ENCODE measurements at places on chromosomes 6 and 20. TPM values are rescaled to one million over a fixed set of nuclear protein-coding genes. Genes with fewer than 3 reads are reported as not detected.

DNA sequence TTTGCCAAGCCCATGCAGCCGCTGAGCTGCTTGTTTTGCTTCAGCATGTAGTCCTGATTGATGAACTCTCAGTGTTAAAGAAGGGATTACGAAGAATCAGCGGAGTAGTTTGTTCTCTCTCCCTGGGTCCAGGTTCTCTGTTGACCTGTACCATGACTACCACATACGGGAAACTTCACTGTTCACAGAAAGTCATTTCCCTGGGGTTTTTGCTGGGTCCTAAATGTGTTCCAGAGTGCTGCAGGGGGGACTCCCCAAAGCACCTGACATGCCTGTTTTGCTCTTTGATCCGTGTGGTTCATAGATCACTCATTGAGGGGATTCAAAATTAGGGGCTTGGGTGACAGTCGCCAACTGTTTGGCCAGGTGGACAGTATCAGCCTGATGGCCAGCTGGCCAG, 5.5 kb downstream of the LSM14B start:
- DNase-seq, result no peak

GRCh38 chr6:10424040-10424439, 9.2 kb upstream of the TFAP2A start:
- no peak for DNase-seq

DNA sequence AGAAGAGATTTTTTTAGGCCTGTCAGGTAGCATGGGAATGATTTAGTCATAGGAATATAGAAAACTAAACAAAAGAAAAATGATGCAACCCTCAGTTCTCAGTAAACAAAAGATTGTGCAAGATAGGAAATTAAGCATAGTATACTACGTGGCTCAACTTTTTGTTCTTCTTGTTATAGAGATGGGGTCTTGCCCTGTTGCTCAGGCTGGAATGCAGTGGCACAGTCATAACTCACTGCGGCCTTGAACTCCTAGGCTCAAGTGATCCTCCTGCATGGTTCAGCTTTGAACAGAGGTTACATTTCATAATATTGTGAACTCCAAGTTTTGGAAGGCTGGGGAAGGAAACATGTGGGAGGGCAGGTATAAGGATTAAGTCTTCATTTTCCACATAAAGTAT, 28.5 kb downstream of the SLX4IP start:
- no peak for DNase-seq

GRCh38 chr6:141403827-141404226, 728.9 kb upstream of the GJE1 start:
- DNase-seq, result no peak

DNA sequence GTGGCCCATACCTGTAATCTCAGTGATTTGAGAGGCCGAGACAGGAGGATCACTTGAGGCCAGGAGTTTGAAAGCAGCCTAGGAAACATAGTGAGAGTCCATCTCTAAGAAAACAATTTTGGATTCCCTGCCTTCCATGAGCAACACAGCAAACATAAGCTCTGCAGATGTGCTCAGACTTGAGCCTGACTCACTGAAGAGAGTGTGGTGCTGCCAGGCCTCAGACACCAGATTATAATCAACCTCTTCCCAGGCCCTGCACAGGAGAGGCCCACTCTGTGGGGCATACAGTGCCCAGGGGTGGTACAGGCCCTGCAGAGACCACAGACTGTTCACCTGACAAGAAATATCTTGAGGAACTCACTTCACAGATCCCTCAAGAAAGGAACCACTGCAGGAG, 19.9 kb downstream of the HLA-DPB1 start:
- no peak for DNase-seq

DNA sequence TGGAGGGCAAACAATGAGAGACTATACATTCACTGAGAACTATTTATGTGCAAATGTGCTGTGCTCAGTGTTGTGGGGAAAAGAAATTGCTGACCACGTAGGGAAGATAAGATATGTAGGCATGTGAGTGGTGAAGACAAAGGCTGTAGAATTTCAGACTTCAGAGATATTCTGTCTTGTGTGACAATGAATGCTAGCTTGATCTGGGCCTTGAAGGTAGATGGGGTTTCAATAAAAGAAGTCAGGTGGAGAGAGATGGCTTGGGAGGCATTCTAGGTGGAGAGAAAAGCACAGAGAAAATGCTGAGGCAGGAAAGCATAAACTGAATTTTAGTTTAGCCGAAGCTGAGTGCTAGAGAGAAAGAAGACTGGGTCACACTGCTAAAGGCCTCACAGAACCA, 56.8 kb upstream of the EEF1A1 start:
- DNase-seq, result no peak

GRCh38 chr6:168152306-168152963, 73.4 kb upstream of the FRMD1 start:
- DNase-seq, result no peak

- no peak for DNase-seq
Measured at GRCh38 chr6:56875961-56876360, 78.9 kb upstream of the BEND6 start.

DNA sequence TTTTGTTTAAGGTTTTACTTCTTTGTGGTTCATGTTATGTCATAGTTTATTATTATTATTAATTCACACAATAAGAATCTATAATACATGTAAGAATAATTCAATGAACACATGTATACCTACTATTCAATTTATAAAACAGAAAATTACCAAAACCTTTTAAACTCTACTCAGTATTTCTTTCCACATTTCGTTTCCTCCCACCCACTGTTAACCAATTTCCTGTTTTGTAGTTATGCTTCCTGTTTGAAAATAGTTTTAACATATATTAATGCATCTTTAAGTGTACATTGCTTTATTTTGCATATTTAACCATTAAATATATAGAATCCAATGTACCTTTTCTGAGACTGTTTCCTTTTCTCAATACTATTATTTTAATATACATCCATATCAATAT, 397.9 kb upstream of the SPTLC3 start:
- DNase-seq, result no peak

DNA sequence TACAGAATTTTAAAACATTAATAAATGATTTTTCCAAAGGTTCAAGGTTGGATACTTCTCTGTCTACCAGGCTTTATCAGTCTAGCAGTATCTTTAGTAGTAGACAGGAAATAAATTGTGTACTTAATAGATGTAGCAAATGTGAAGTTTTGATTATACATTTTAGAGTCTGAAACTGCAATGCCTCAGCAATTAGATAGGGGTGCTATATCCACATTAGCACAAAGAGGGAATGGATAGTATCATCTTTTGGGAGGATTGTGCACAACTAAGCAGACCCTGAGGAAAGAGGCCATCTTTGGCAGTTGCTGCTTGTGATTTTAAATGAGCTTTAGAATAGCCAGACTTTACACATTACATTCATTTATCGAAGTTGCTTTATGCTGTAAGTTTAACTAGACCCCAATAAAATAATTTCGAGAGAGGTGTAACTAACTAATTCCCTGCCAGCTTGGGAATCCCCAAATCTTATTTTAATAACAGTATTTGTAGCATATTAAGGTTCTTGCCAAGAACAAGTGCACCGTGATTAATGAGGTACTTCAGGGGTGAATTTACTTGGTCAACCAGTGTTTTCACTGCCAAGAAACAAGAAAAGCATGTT, 2.8 kb downstream of the KCNQ5 start:
- peak; percentile 43 for DNase-seq

GRCh38 chr6:69630767-69631166, 166.0 kb downstream of the LMBRD1 start:
- DNase-seq, result no peak

DNA sequence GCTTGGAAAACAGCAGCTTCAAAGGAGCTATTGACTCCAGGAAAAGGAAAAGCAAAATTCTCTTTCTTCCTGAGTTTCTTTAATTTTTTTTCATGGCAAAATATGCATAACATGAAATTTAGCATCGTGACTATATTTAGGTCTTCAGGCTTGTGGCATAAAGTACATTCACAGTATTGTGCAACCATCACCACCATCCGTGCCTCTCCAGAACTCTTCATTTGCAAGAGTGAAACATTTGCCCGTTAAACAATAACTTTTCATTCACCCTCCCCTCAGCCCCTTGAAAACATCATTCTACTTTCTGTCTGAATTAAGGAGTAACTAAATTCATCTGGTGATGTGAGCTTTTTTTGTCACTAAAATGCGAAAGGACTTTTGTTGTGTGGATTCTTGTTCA, 251.7 kb downstream of the PHACTR1 start:
- DNase-seq, result no peak

DNA sequence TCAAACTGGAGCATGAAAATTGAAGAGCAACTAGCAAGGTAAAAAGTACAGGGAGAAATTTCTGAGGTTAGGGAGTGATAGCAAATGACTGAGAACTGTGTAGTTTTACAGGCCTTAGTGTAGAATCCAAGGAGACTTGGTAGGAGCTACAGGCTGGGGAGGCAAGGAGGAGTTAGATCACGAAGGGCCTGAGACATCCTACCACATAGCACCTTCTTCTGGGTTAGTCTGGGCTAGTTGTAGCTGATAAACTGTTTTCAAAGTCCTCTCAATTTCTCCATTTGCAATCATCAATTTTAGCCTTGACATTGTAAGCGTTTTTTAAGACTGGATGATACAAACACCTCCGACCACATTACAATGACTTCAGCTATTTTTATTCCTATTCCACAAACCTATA, 209.7 kb downstream of the TMEM200A start:
- no peak for DNase-seq

GRCh38 chr6:168352096-168352495, 32.5 kb upstream of the DACT2 start:
- DNase-seq, result no peak

- no peak for DNase-seq
Measured at GRCh38 chr6:148242180-148242579, 100.5 kb upstream of the SASH1 start.

GRCh38 chr6:10837622-10837994, 731 bp downstream of the MAK start:
- DNase-seq, result no peak

- DNase-seq, result peak; percentile 14
Measured at GRCh38 chr6:89432875-89433251, at the start of gene ANKRD6. Gene ANKRD6, plus strand, starts transcription at chr6:89433152. Its CDS starts 133,825 bp downstream, at chr6:89566977.

GRCh38 chr20:43915211-43916072, 790 bp downstream of the TOX2 start:
- no peak for DNase-seq

- DNase-seq, result peak; percentile 16
Measured at GRCh38 chr6:81767163-81767891, 14.8 kb upstream of the TENT5A start.

- no peak for DNase-seq
Measured at GRCh38 chr6:70700922-70701876, 33.5 kb downstream of the SMAP1 start.

DNA sequence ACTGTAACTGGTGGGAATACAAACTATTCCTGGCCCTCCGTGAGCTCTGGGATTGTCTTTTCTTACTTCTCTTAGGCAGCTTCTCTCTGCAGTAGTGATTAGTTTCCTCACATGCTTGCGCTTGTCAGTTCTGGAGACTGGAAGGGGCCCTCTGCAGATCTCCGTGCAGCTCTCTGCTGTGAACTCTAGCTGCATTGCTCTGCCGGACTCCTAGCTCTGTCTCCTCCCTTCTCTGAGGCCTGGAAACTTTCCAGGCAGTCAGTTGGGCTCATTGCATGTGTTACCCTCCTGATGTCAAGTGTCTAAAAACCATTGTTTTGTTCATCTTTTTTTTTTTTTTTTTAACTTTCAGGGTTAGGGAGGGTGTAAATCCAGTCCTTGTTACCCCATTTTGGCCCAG, 102.3 kb downstream of the CTNNBL1 start:
- DNase-seq, result no peak

DNA sequence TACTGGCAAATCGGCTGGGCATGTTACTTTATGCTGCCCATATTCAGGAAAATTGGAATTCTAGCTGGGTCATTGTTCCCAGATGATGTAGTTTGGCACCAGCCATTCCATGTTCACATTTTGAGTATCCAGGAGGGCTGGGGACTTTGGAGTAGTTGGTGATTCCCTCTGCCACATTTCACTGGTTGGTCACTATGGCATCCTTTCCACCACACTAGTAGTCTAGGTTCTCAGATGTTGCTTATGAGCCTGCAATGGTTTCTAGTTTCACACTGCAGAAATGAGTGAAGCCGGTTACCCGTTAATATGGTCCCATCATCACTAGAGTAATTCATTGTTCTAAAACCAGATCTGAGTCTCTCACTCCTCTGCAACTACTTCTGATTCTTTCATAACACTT, 4.6 kb downstream of the PTPN1 start:
- DNase-seq, result no peak

Gene FKBP1C
- 0.14 TPM for total RNA-seq

Gene WFDC9
- not detected for total RNA-seq

Gene FAM83D
- total RNA-seq, result 66.2 TPM

Gene CCN6
- total RNA-seq, result not detected

Measured in H4 (cell line).